ENCODE measurements at places on chromosomes 3 and 15.

DNA sequence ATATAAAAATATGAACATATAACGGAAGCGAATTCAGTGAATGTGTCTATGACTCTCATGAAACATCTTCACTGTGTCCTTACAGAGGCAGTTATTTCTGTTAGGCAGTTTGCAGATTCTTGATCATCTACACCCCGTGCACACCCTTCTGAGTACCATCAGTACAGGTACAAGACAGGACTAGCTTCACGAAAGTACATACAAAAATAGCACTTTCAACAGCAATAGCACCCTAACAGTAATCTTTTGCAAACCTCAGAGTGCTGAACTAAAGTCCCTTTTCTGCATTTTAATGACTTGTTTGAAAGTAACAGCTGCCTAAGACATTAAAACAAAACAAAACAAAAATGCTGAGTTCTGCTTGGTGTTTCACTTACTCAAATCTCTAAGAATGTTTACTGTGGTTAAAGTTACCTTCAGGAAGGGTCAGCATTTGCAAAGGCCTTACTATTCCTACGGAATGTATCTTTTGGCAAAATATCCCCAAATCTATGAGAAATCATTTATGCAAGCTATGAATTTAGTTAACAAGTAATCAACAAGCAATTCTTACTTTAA, 104.1 kb downstream of the CNTN3 start:
- no peak for DNase-seq

GRCh38 chr15:95563634-95564033, 766.9 kb upstream of the NR2F2 start:
- no peak for DNase-seq

- no peak for DNase-seq
Observed at GRCh38 chr3:32794487-32795308, 23.1 kb upstream of the TRIM71 start.

DNA sequence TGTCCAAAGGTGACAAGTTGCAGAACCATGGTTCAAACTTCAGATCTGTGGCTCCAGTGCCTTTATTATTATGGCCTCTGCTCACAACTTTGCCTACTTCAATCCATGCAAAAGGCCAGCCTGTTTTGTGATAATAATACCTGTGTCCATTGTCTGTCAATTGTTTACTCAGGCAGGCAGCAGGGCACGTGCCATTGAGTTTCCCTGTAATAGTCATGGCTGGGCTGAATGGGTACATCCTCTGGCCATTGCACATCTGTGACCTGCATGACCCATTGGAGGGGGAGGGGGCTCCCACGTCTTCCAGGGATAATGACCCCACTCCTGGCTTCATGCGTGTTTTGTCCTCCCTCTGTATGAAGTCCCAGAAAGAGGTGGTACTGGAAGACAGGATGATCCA, 215.4 kb downstream of the SSR3 start:
- DNase-seq: no peak
